ELR (cell line): ENCODE measurements at places on chromosomes 5 and 9.

DNA sequence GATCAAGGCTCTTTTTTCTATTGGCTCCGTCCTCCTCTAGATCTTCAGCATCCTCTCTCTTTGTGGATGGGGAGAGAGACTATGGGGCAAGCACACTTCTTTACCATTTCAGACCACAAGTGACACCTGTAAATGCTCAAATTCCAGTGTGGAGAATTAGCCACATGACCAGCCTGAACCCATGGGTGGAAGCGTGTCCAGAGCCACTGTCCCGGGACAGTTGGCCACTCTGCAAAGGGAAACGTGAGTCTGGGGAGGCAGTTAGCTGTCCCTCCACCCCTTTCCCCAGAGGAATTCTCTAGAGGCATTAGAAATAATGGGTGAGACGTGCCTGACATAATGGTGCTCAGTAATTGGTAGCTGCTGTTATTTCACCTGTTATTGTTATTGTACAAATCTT is 40.9 kb downstream of the AMBP start:
- DNase-seq: no peak

GRCh38 chr9:4927043-4927471 is 58.0 kb upstream of the JAK2 start:
- DNase-seq: peak; percentile 25

DNA sequence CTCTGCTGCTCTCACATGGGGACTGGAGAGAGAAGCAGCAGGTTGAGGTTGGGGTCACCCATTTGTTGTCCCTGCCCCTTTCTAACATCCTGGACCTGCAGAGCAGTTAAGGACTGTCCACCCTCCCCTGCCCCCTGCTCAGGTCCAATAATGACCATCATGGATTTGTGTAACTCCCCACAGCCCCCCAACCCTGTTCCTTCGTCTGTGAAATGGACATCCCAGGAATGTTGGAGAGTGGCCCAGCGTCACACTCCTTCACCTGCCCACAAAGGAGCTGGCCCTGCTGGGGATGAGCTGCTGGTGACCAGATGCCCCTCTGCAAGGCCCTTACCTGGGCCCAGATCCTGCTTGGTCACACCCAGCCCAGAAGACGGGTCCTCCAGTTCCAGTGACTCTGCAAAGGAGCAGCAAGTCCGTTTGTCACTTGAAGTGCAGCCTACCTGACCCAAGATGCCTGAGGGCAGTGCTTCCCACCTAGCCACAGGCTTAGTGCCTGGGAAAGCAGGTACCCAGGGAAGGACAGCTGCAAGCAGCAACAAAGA is 10.4 kb downstream of the CD74 start:
- no peak for DNase-seq

- DNase-seq: peak; percentile 79
Observed at GRCh38 chr9:121698627-121699570, 47.5 kb downstream of the DAB2IP start.

GRCh38 chr9:123091459-123091858 is 58.0 kb downstream of the GPR21 start:
- no peak for DNase-seq
